NCI-H510A (cell line): ENCODE measurements at places on chromosomes 5 and 9.

- DNase-seq, result no peak
These were observed 7.8 kb upstream of the PDCD1LG2 start for GRCh38 chr9:5502553-5502952.

- no peak for DNase-seq
These were observed 1.9 kb downstream of the CD14 start for GRCh38 chr5:140631036-140631417.

- DNase-seq, result no peak
These were observed 101.0 kb upstream of the PIK3R1 start for GRCh38 chr5:68114378-68115040.

DNA sequence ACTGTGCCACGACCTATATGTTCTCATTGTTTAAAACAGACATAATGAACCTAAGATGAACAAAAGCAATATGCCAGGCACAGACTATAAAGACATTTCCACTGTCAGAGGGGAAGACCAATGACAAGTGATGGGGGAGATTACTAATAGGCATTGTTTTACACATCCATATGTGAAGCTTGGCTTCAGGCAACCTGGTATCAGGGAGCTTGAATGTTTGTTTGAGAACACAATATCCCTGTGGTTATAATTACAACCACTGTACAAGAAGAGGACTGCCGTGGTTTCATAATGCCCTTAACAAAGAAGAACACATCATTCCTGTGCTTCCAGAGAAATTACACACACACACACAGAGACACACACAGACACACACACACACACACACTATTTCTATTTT lies 385.7 kb downstream of the BNC2 start:
- DNase-seq, result no peak

- DNase-seq, result no peak
These were observed 110.8 kb downstream of the SMARCA2 start for GRCh38 chr9:2125906-2126305.

DNA sequence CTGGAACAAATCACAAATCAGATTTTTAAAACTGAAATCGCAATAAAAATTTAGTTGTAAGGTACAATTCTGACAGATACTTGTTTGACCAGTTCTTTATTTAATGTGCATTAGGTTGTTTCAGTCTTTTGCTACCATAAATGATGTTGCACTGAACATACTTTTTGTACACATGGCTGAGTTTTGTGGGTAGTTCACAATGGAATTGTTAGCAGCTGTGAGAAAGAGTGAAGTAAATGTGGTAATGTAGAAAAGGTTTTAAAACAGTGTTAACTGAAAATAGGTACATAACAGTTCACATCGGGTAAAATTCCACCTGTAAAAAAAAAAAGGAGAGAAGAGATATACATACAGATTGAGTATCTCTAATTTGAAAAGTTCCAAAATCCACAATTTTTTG lies 25.6 kb downstream of the MRPS27 start:
- DNase-seq, result no peak

- DNase-seq, result no peak
These were observed 131.1 kb downstream of the PAX5 start for GRCh38 chr9:36902861-36903524.

DNA sequence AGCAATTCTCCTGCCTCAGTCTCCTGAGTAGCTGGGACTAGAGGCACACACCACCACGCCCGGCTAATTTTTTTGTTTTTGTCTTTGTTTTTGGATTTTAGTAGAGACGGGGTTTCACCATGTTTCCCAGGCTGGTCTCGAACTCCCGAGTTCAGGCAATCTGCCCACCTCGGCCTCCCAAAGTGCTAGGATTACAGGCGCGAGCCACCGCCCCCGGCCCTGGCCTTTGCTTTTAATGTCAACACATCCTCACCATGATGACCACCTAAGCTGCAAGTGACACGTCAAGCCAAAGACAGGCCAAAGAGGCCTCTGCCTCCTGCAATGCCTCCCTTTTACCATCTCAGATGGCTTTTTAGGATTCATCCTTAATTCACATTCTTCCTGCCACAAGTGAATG lies 121.5 kb upstream of the NR5A1 start:
- DNase-seq, result no peak

DNA sequence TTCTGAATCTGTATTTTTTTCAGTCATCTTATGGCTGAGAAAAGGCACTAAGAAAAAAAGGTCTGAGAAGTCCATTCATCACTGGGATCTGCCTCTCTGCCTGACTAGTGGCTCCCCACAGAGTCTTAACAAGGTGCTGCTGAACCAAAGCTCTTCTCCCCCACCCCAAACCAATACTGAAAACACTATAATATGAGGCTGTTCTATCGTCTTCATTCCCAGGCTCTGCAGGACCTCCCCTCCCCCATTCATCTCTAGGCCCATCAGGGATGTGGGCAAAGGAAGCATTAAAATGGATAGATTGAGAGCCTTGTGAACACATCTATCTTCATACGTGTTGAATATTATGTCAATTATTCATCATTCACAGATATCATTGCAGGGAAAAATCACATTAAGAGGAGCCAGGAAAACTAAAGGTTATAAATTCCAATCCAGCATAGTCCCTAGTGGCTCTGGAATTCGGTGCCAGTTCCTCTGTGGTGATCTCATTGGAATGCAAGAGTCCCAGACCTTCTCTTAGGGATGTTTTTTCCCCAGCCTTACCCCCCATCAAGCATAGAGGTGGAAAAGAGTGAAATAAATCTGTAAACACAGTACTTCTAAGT lies 44.3 kb upstream of the GPR151 start:
- no peak for DNase-seq

GRCh38 chr5:141958113-141958512 lies at the start of gene PCDH12:
Gene PCDH12, minus strand, starts transcription at chr5:141958202. Its CDS starts 351 bp downstream, at chr5:141957851.
- peak; percentile 20 for DNase-seq

GRCh38 chr5:88401686-88402085 lies 133.0 kb upstream of the TMEM161B start:
- no peak for DNase-seq

DNA sequence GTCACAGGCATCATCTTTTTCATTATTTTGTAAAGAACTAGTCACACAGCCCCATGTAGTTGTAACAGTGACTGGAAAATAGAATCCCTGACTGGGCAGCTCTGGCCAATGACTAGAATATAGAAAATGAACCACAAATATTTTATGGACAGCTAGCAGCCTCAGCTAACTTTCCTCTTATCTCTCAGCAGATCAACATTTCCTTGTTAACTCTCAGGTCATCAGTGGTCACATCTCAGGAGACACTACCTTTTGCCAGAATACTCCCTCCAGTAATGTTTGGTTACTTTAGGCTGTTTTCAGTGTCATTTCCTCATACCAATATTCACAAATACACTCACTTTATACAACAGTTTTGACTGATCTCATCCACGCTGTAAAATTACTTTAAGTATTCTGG lies 43.9 kb downstream of the FAM169A start:
- DNase-seq, result no peak

DNA sequence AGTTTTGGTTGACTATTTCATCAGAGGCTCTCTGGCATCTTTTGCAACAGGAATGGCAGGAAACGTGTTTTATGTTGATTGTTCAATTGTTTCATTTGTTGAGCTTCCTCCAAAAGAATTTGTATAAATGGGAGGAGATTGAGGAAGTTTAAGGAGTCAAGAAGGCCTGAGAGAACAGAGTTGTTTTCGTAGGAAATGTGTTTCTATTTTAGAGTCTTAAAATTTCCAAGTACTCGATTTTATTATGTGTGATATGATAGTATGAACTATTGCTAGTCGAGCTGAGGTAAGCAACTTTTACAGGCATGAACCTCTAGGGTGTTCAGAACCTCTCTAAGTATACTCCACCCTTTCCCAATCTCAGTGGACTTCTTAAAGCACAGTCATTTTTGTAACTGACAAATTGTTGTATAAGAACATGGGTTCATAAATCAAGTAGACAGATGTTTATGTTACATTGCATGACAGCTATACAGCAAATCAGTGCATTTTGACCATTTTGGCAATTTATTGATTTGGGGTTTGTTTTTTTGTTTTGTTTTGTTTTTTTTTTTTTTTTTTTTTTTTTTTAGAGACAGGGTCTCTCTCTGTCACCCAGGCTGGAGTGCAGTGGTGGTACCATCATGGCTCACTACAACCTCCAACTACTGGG lies 47.4 kb downstream of the POLK start:
- no peak for DNase-seq

- DNase-seq, result no peak
These were observed 91.5 kb downstream of the MAMDC2 start for GRCh38 chr9:70135176-70135575.

DNA sequence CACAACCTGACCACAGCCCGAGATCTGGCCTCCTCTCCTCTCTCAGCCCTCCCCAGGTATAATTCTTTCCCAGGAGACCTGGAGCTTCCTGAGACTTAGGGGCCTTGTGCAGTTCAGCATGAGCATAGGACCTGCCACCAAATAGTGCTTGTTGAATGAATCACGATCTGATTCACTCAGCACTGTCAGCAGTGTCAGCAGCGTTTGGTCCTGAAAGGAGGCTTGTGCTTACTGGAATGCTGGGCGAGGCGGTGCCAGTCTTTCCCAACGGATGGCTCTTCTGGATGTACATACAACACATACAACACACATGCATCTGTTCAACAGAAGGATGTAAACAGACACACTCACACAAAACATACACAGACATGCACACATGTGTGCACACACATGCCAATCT lies 173.3 kb downstream of the COL23A1 start:
- DNase-seq, result no peak

- no peak for DNase-seq
These were observed 16.7 kb downstream of the SYK start for GRCh38 chr9:90818279-90818678.

GRCh38 chr5:73922875-73923557 lies 297.0 kb downstream of the ARHGEF28 start:
- no peak for DNase-seq

GRCh38 chr5:56816546-56817081 lies 1.3 kb downstream of the MAP3K1 start:
- DNase-seq, result no peak
